Uterus (tissue), 4 donors: ENCODE measurements at places on chromosomes 3 and 15.
A peak's percentile ranks its signal among the peaks of the same experiment; 100 is the strongest.

- no peak for DNase-seq
These were observed 50.3 kb upstream of the SPRED1 start for GRCh38 chr15:38202361-38202760.

GRCh38 chr3:106824856-106825255 lies 552.4 kb upstream of the CCDC54 start:
- no peak for DNase-seq

DNA sequence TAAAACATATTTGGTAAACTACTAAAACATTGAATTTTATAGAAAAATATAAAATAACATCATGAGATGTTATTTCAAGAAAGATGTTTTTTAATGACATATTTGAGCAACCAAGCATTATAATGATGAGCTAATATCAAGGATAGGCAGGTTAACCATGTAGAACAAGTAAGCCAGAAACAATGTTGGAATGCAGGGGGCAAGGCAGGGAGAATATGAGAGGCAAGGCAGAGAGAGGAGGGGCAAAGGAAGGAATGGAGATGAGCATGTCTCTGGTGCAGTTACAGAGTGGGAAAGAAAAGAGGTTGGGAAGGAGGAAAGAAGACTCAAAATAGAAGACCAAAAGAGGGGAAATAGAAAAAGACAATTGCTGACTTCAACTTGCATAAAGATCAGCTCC lies 390.4 kb downstream of the MCTP2 start:
- no peak for DNase-seq

GRCh38 chr15:34853001-34853758 lies 57.8 kb upstream of the ACTC1 start:
- DNase-seq: no peak

GRCh38 chr3:187929112-187929816 lies 184.0 kb upstream of the BCL6 start:
- DNase-seq: no peak

GRCh38 chr15:58867926-58868325 lies 65.6 kb downstream of the SLTM start:
- no peak for DNase-seq

- DNase-seq: no peak
These were observed 6.1 kb downstream of the TBC1D2B start for GRCh38 chr15:78071383-78071782.

DNA sequence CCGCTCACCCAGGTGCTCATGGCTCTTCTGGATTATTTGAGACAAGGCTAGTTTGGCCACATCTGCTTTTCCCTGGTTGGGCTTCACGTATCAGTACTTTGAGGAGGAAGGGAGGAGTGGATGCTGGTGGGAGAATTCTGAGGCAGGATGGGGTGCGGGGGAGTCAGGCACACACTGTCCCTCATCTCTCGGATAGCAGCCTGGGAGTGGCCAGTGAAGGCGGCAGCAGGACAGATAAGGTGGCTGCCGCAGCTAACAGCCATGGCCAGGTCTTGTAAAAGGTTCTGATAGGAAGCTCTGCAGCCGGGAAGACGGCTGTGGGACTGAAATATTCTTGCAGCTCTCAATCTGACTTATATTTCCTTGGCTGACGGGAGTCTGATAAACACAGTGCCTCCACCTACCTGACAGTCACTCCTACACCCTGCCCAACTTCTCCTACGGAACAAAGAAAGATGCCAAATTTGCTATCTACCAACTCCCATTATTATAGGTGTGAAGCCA lies 87.3 kb downstream of the MESD start:
- DNase-seq: peak; percentile 31

- DNase-seq: no peak
These were observed 67.7 kb upstream of the BNC1 start for GRCh38 chr15:83352119-83352518.

GRCh38 chr15:38299216-38299615 lies 46.6 kb downstream of the SPRED1 start:
- no peak for DNase-seq

- DNase-seq: peak; percentile 70
These were observed 15.9 kb downstream of the ABHD2 start for GRCh38 chr15:89104172-89104564.

DNA sequence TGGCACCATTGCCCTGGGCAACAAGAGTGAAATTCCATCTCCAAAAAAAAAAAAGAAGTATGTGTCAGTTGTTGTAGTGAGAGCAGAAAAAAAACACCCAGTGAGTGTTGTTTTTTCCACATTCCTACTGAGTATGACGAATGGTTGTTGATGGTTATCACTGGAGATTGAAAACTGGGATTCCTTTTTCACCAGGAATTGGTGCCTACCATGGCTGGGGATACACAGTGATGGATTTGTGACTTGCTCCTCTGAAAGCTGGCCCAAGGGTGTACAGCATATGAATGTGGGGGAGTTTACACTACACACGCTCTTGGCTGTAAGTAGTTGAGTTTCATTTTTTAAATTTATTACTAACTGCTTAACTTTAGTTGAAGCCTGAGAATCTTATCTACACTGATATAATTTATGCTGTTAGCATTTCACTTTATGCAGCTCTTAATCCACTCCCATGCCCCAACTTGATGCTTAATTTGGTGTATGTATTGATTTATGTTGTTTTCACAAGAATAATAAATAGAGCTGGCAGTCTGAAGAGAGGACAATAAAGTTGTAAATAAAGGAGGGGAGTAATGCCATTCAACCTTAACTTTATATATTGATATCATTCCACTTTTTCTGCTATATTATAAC lies 56.0 kb upstream of the MME start:
- no peak for DNase-seq

DNA sequence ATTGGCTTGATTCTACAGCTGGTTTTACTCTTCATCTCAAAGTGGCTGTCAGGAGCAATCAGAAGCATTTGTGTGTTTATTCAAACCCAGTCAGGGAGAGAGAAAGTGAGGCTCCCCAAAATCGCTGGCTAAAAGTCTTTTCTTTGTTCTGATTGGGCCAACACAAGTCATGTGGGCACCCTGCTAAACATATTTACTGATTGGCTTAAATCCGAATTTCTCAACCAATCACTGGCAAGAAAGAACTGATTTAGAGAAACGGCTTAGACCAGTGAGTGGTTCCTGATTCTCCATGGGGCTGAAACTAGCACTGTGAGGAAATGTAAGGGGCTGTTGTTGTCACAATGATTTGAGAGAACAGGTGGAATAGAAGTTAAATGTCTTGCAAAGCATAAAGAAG lies 98.9 kb upstream of the PDZRN3 start:
- no peak for DNase-seq

GRCh38 chr3:72727172-72727571 lies 121.1 kb downstream of the SHQ1 start:
- DNase-seq: no peak

DNA sequence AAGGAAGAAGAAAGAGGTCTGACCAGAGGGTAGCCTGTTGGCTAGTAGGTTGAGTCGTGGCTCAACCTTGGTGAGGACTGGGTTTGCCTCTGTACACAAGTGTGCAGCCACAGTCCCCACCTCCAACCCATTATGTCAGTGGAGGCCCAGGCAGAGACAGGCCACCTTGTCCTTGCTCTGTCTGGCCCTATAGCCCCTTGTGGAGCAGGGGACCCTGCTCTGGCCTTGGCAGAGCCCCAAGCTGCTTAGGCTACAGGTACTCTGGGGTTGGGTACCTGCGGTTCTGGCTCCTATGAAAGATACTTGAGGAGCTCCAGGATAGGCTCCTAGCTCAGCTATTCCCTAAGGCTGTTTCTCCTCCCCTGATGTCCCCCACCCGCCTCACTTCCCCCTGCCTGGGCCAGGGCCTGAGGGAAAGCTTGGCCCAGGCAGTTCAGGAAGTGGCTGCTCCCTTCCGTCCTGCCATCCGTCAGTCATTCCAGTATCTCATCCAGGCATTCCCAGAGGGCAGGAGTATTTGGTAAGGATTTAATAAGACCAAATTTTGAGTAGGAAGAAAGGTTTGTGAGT lies 44.0 kb downstream of the FGD5 start:
- no peak for DNase-seq

- DNase-seq: no peak
These were observed 22.0 kb downstream of the PRR23E start for GRCh38 chr3:127214975-127215374.

DNA sequence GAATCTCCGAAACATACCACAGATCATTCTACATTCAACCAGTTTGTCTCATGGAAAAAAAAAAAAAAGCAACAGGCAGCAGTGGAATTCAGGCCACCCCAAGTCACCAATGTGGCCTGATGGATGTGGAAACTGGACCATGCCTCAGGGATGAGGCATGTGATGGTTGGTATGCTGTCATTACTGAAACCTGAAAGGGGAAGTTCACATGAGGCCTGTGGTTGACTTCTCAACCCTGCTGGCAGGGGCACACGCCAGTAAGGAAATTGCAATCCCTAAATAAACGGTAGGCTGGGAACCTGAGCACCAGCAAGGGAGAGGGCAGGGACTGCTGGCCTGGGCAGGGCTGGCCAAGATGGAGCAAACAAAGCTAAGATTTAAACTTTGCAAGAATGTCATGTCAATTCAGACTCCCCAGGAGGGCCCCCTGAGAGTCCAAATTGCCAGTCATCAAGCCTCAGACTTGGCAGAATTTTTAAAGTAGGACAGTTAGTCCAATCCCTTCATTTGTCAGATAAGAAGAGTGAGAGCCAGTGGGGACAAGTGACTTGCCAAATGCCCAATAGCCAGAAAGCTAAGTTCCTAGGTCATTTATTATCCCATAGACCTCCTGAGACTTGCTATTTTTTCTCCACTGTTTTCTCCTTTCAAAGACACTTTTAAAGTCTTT lies 310.4 kb downstream of the ERC2 start:
- DNase-seq: no peak

DNA sequence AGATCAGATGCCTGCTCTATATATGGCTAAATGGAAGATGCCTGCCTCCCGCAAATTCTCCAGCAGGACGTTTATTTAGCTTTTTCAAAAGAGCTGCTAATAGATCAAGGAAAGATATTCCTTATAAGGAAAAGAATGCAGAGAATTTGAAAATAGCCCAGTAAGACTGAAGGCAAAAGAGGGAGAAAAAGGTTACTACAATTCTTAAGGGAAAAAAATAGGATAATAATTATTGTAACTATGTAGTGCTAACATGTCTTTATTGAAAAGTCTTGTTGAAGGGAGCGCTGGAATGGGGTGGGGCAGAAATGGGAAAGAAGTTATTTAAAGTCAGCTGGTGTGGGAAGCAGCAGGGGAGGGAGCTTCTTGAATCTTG lies 2.9 kb downstream of the TPM1 start:
- DNase-seq: no peak

DNA sequence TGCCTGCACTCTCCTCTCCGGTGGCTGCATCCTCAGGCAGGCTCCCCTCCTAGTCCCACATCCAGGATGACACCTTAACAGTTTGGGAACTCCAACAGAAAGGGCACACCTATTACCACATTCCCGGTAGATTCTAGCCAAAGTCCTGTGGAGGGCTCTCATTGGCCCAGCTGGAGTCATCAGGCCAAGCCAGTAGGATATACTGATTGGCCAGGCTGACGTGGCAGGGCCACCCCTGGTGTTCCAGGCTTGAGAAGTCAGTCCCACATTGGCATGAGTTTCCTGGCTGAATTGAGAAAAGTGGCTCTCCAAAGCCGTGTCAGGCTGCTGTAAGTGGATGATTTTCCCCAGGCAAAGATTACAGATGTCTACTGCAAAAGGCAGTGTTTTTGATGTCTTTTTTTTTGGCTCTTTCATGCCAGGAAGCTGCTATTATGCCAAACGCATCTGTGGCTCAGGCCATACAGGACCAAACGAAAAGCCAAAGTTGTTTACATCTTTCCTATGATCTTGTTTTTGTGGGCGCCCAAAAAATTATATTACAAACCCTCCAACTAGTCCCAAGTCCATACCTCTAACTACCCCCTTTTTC lies 6.6 kb upstream of the BLM start:
- no peak for DNase-seq

DNA sequence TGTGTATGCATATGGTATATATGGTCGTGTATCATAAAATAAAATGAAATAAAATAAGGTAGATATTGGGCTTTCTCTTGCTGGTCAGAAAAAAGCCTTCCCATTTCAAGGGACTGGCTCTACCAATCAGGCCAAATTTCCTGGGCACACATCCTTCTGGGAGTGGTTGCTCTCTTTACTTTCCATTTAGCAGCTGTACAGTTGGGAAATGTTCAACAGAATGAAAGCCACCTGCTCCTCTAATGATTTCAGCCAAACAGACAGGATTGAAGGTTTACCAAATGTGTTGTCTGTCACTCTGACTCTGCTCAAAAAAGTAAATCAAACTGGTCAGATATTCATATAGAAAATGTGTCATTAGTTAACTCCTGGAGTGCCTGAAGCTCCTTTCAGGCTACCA lies 380.4 kb downstream of the ROBO2 start:
- no peak for DNase-seq

- no peak for DNase-seq
These were observed 269.8 kb downstream of the FEZF2 start for GRCh38 chr3:62103531-62103930.

DNA sequence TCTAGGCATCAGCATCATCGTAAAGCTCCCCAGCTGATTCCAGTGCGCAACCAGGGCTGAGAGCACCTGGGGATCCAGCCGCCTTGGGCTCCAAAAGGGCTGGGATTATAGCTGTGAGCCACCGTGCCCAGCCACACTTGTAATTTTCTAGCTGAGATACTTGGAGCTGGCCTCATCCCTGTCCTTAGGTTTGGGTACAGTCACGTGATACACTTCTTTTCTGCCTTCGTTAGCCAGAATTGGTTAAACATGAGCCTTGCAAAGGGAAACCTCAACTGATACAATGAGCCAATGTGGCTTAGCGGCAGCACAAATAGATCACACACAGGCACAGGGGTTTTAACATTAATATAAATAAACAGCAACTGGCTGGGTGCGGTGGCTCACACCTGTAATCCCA lies 69.8 kb upstream of the GCNT3 start:
- no peak for DNase-seq

DNA sequence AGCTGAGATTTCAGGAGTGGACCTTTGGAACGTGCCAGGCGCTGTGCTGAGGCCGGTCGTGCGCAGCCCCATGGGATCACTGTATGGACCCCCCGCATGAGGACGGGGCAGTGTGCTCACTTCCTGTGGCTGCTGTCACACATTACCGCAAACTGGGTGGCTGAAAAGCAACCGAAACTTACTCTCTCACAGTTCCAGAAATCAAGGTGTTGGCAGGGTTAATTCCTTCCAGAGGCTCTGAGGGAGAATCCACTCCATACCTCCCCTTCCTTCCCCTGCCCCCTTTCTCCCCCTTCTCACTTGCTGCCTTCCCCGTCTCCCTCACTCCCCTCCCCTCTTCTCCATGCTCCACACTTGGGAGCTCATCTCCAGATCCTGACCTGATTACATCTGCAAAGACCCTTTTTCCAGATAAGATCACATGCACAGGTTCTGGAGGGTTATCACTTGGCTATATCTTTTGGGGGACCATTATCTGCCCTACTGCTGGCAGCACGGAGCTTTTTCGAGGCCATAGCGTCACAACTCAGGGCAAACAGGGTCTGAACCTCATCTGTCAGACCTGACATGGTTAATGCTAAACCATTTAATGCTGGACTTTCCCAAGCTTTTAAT lies 41.2 kb downstream of the KLF13 start:
- no peak for DNase-seq

DNA sequence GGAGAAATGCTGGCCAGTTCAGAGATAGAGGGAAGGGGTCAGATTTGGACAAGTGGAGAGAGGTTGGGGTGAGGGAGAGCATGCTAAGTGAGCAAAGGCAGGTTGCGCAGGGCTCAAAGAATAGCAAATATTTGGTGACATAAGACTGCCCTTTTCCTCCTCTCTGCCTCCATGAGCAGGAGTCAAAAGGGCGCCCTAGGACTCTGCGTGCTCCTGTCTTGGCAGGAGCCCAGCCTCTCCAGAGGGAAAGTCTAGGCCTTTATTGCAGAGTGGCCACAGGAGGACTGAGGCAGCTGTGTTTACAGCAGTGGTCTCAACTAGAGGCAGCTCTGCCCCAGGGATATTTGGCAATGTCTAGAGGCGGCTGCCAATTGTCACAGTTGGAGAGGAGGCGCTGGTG lies 165.6 kb downstream of the FAM43A start:
- DNase-seq: no peak
